CD4-positive, alpha-beta T cell treated with Interleukin-2 at 100 ng/mL for 4 hours (primary cell): ENCODE measurements at places on chromosomes 7 and 10.

- DNase-seq, result no peak
Measured at GRCh38 chr10:73850863-73851461, 23.4 kb downstream of the CAMK2G start.

GRCh38 chr7:146741911-146742310 lies 625.3 kb downstream of the CNTNAP2 start:
- no peak for DNase-seq

DNA sequence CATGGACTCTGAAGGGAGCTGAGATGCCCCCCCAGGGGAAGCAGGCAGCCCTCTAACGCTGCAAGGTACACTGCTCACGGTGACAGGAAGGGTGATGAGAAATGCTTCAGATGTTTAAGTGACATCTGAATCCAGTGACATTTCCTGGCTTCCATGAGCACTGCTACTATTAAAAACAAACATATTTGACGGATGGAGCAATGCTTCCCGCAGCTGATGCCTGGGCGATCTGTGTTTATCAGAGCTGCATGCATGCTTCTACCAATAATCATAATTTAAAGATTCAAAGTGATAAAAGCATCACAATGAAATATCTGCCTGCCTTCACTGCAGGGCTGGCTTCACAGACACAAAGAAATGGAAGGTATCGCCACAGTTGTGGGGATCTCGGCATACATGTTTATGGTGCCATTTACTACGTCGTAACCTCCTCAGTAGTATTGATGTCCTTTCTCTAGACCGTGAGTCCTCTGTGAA lies 66.1 kb upstream of the AOAH start:
- DNase-seq, result no peak

- no peak for DNase-seq
Measured at GRCh38 chr7:90092506-90092905, 61.8 kb upstream of the STEAP1 start.

GRCh38 chr10:126877390-126877789 lies 27.8 kb upstream of the DOCK1 start:
- no peak for DNase-seq

DNA sequence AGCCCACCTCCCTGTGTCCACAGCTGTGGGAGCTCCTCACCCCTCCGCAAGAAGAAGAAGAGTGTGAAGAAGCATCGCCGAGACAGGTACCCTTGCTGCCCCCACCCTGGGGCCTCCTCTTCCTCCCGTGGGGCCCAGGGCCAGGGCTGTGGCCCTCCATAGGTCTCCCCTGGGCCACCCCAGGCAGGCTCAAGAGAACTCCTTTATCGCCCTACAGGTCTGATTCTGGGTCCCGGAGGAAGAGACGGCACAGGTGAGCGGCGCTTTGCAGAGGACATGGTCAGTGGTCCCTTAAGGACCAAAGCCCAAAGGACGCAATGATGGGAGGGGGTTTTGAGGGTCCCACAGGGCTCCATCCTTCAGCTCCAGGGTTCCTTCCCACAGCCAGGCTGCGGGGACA lies 41.1 kb upstream of the HSPB1 start:
- no peak for DNase-seq

GRCh38 chr7:156919132-156919713 lies 26.2 kb upstream of the LMBR1 start:
- DNase-seq, result no peak

DNA sequence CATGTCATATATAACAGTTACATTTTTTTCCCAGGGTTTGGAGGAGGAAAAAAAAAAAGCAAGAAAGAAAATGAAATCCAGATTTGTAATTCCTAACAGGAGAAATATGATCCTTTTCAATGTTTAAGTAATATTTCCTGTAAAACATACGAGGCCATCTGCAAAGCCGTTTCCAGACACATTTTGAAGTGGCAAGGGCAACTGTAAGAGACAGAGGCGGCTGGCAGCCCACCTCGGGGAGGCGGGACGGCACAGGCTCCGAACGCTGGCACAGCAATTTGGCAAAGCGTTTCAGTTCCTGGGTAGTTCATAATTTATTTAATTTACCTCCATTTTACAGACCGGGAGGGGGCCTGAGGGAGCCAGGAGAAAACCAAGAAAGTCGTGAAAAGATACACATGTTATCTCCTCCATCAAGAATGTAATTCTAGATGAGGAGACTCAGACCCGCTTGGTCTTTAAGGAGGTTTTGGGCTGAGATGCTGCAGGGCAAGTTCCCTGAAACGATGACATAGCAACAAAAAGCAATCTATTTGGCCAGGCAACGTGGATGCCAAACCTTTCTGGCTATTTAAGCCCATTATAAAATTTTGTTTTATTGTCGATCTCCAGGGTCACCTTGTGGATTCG lies 448.5 kb upstream of the MKI67 start:
- no peak for DNase-seq

DNA sequence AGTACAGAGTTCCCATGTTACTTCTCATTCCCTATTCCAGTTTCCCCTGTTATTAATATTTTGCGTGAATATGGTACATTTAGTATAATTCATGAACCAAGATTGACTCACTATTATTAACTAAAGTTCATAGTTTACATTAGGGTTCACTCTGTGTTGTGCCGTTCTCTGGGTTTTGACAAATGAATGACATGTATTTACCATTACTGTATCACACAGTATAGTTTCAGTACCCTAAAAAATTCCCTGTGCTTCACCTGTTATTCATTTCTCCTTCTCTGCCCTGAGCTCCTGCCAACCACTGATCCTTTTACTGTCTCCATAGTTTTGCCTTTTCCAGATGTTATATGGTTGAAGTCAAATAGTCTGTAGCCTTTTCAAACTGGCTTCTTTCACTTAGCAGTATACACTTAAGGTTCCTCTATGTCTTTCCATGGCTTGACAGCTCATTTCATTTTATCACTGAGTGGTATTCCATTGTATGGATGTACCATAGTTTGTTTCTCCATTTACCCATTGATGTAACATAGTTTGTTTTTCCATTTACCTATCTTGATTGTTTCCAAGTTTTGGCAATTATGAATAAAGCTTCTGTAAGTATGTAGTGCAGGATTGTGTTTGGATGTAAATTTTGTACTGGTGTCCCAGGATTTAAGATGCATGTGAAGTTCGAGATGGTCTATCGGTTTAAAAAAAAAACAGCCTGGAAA lies 58.8 kb downstream of the CDK14 start:
- no peak for DNase-seq

- DNase-seq, result no peak
Measured at GRCh38 chr10:21125471-21126228, 228.5 kb upstream of the NEBL start.

DNA sequence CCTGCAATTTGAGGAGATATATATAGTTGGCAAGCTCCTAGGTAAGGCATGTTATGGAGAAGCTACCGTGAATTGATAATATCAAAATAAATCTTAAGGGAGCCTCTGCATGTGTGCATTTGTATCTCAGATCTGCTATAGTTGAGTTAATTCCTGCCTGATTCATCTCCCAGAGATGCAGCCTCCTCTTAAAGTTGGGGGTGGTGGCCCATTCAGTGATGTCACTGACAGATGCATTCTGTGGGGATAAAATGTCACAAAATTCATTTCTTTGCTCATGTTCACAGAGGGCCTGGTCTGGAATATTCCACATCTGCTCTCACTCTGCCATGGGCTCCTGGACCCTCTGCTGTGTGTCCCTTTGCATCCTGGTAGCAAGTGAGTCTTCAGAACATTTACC lies 185.8 kb upstream of the PRSS1 start:
- DNase-seq, result no peak

DNA sequence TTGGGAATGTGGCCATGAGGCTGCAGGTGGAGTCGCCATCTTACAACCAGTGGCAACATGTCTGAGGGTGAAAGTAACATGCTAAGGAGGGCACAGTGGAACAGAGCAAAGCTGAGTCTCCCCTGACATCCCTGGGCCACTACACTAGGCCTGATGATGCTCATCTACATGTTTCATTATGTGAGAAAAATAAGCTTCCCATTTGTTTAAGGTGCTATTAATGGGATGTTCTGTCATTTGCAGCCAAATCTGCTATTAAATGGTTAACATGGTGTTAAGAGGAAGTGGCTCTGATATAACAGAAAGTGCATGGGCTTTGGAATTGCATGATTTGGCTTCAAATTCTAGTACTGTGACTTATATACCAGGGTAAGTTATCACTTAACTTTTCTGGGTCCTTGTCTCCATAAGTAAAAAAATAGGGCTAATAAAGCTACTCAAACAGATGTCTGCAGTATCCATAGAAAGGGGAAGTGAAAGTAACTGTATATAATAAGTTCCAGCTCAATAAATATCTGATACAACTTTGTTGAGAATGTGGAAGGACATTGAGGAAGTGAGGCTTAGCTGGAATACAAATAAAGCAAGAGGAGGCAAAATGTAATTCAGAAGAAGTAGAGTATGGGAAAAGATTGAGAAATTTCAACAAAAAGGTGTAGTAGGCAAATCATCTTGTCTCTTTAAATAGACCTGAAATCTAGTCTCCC lies 158.9 kb downstream of the RTKN2 start:
- no peak for DNase-seq

- no peak for DNase-seq
Measured at GRCh38 chr7:119935418-119936025, 337.5 kb upstream of the KCND2 start.

GRCh38 chr10:94571081-94571480 lies 25.5 kb downstream of the HELLS start:
- no peak for DNase-seq

- DNase-seq, result no peak
Measured at GRCh38 chr10:4807761-4808507, 18.1 kb upstream of the AKR1E2 start.

GRCh38 chr10:103053659-103054581 lies 135.8 kb downstream of the CNNM2 start:
- DNase-seq, result peak; percentile 75

DNA sequence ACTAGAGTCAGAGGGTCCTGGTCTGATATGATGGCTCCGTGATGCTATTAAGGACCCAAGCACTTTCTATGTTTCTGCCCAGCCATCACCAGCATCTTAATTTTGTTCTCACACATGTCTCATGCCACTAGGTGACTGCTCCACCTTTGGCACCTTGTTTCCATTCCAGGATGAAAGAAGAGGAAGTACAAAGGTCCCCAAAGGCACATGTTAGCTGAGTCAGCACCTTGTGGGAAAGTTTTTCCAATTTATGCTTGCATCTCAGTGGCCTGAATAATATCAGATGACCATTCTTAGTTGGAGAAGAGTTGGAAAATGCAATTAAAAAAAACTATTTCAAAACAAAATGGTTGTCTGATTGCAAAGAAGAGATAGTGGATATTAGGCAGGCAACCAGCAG lies 341.0 kb upstream of the NPSR1 start:
- no peak for DNase-seq

- peak; percentile 50 for DNase-seq
Measured at GRCh38 chr7:30322271-30323005, 38.0 kb downstream of the ZNRF2 start.

DNA sequence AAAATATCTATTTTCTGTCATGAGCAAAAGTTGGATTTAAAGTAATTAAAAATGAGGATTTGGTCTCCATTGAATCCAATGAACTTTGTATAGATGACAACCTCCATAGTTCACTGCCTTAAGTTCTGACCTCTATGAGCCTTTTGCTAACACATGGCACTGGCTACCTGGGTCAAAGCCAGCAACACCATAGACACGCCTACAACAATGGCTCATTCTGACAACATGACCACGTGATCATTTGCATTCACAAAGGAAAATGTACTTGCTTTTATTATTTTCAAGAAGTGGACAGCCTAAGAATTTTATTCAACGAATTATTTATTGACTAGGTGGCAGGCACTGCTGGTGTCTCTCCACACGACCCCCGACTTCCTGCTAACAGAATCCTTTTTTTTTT lies 90.6 kb downstream of the CARD11 start:
- no peak for DNase-seq

GRCh38 chr10:100887761-100888296 lies 24.9 kb upstream of the SLF2 start:
- no peak for DNase-seq

GRCh38 chr7:99731638-99732374 lies 3.2 kb downstream of the CYP3A7 start:
- no peak for DNase-seq

DNA sequence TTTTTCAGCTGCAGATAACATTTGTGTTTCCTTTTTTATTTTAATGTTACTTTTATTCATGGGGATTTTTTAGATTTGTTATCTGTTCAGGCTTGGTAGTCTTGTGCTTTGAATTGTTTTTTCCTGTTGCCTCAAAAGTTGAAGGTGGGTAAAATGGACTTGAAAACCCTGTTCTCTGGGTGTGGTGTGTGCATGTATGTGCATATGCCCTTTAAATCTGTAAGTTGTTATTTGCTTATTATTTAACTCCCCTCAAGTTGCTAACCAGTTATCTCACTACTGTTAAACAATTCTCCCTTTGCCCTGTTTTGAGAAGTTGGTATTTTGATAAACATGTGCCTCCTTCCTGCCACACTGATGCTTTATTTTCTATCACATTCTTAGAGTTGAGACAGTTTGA lies 30.6 kb downstream of the TSPAN14 start:
- DNase-seq, result no peak

- no peak for DNase-seq
Measured at GRCh38 chr7:20577441-20578071, 37.9 kb upstream of the ABCB5 start.

GRCh38 chr7:71871446-71871845 lies 540.7 kb downstream of the CALN1 start:
- no peak for DNase-seq

- no peak for DNase-seq
Measured at GRCh38 chr7:19262826-19263225, 117.6 kb upstream of the FERD3L start.

DNA sequence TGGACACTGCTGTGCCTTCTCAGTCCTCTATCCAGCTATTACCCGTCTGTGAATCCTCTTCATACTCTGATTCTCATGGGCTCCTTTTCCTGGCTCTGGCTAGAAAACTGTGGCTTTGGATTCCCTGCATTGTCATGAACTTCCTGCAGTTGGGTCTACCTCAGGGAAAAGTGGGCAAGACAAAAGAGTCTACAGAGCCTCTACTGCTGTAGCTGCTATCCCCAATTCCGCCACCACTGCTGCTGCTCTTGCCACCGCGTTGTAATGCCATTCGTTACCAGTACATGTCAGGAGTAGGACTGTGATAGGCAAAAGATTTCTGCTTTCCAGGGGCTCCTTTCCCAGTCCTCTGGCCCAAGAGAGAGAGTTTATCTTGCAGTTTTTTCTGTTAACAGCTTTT lies 23.9 kb upstream of the PPP1R17 start:
- DNase-seq, result no peak

GRCh38 chr10:77482072-77482471 lies 155.5 kb downstream of the KCNMA1 start:
- no peak for DNase-seq
